ENCODE measurements at places on chromosomes 2 and 18.

- no peak for DNase-seq
Observed at GRCh38 chr18:70219688-70220087, 14.2 kb upstream of the RTTN start.

- no peak for DNase-seq
Observed at GRCh38 chr18:7872569-7872968, 305.5 kb downstream of the PTPRM start.

GRCh38 chr18:56756966-56757365, 105.8 kb downstream of the WDR7 start:
- no peak for DNase-seq

DNA sequence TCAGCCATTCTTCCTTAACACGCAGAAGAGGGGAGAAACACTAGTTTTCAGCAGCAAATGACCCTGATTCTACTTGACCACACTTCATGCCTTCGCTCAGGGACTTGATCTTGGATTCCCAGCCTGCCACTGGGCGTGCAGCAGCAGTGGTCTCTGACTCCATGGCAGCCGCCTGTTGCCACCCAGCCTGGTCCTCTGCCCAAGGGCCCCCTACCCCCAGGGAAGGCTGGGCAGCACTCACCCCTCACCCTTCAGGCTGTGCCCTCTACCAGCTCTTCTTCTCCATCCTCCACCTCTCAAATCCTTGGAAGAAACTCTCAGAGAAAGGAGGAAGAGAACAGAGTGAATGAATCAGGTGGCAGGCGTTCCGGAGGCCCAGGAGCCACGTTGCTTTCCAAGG, 32.1 kb upstream of the RPL31 start:
- no peak for DNase-seq

DNA sequence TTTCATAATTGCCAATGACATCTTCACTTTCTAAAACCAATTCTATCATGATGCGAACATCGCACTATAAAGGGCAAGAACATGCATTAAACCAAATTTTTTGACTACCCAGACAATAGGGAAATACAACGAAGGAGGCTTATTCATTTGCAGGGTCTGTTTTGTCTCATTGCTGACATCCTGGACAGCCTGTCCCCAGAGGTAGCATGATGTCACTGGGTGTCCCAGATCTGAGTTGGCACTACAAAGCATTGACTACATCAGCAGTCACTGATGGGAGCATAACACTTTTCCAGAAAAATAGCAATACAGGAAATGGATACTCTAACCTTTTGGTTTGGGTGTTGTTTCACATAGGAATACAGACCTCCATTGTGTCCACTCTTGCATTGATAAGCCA, 180.3 kb downstream of the TMEM182 start:
- DNase-seq = no peak

DNA sequence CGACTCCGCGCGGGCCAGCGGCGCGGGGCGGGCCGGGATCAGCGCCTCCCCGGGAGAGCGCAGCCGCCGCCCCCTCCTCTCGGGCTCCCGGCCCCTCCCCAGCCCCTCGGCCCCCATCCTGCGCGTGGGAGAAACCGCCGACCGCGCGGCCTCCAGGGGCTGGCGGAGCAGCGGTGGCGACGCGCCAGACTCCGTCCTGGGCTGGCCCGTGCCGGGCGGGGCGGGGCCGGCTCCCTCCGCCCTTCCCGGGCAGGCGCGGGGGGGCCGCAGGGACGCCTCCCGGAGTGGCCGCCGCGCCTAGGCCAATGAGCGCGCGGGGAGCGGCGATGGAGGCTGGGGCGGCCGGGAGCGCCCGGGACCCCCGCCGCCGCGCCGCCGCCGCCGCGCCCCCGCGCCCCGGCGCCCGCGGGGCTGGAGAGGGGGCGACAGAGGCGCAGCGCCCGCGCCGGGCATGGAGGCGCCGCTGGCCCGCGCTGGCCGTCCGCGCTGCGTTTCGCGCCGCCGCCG, 49.1 kb downstream of the KCNIP3 start:
- DNase-seq = no peak

DNA sequence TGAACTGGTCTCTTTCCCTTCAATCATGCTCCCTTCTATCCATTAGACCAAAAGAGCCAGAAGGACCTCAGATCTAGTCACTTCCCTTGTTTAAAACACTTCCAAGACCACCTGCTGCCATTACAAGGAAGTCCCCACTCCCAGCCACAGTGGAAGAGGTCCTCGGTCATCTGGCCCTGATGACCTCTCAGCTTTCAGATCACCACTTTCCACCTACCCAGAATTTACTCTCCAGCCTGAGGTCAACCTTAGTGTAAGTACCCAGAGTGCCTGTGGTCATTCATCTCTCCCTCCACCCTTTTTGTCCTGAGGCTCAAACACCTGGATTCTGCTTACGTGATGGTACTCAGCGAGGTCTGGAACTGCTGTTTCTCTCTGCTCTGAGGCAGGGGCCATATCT, 67.1 kb downstream of the MARCO start:
- no peak for DNase-seq

DNA sequence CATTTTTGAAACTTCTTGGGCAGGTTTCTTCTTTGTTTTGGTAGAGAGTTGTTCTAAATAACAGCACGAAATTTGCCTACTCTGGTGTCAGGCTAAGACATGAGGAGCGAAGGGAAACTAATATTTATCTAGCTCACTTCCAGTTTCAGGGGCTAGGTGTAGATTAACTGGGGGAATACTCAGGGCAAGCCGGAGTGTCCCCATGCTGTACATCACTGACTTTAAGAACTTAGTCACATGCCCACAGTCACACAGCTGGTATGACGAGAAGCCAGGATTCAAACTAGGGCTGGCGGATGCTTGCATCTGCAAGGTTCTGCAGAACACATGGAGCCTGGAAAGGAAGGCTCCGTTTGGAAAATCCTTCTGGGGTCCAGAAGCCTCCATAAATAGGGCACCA, 133.3 kb downstream of the ALPK2 start:
- DNase-seq = no peak

GRCh38 chr2:201116115-201116958, at the start of gene CFLAR:
TSS of gene CFLAR (plus strand) at chr2:201116164. CDS start at chr2:201129866, 13,702 bp downstream.
- peak; percentile 66 for DNase-seq

GRCh38 chr18:10379522-10379921, 74.9 kb upstream of the APCDD1 start:
- DNase-seq = no peak

DNA sequence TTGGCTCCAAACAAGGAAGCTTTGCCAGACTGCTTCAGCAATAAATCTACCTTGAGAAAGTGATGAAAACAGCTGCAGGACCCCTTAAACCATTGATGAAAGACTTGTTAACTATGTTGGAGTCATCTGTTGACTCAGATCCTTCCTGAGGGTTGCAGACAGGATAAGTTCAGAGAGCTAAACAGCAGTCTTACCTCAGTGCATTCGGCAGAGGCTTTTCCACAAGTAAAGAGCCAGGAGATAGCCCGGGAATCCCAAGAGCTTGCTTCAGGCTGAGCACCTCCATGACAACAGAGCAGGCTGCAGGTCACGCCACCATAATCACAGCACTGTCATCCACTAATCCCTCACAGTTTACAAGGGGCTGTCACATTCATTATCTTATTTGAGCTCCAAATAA, 23.7 kb downstream of the KIAA2012 start:
- DNase-seq = no peak

DNA sequence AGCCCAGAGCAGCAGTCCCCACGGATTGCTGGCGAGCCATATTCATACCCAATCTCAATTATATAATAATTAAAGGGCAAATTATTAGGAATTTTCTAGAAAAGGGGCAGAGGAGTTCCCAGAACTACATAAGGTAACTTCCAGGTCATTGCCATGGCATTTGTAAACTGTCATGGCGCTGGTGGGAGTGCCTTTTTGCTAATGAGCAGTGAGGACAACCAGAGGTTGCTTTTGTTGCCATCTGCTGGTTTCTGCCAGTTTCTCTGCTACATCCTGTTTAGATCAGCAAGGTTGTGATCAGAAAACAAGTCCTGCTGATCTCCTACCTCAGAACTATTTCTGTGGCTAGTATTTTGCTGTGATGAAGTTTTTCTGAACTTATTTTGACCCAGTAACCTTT, 159.8 kb upstream of the PIEZO2 start:
- no peak for DNase-seq

GRCh38 chr2:19503915-19504314, 145.5 kb upstream of the OSR1 start:
- no peak for DNase-seq

- DNase-seq = no peak
Observed at GRCh38 chr2:40395169-40396073, 56.5 kb downstream of the SLC8A1 start.

DNA sequence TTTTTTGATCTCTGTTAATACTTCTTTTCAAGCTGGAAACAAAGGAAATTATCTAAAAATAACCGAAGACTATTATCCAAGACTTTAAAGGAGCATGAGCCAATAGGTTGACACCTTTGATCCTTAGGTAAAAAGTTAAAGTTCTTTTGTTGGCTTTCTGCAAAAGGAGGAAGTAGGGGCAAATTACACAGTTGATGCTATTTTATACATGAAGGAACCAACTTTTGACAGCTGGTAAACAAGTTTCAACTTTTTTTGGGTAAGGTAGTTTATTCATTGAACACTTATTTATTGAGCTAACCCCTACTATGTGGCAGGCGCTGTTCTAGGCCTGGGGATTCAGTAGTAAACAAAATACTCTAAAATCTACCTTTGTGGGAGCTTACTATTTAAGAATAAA, 66.6 kb upstream of the ZEB2 start:
- DNase-seq = no peak

- DNase-seq = no peak
Observed at GRCh38 chr2:145412155-145412554, 892.2 kb upstream of the ZEB2 start.

DNA sequence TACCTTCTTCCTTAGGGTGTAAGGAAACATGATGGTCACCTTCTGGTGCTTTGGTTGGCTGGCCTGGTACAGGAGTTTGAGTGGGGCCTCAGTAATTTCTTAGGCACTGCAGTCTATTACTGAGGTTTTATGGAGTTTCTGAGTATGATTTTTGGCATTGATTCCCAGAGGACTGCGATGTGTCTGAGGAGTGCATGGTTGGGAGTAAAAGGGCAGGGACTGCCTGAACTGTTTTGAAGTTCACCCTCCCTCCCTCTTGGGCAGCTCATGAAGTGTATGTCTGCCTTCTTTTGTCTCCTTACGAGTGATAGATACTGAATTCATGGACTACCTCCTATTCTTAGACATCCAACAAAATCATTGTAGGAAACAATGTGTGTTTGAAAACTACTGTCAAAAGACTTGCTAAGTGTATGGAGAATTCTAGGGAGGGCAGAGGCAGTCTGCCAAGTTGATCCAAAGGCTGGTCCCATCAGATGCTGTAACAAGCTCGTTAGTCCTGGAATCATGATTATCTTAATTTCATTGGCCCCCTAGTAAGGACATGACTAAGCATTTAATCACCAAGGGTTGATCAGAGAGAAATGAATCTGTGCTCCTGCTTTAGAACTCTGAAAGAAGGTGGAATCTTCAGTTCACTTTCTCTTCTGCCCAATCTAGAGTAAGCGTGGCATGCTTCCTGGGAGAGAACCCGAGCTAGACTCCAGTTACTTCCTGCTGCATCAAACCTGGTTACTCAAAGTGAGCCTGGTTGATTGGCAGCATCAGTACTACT, 26.5 kb downstream of the LYPD6B start:
- no peak for DNase-seq

DNA sequence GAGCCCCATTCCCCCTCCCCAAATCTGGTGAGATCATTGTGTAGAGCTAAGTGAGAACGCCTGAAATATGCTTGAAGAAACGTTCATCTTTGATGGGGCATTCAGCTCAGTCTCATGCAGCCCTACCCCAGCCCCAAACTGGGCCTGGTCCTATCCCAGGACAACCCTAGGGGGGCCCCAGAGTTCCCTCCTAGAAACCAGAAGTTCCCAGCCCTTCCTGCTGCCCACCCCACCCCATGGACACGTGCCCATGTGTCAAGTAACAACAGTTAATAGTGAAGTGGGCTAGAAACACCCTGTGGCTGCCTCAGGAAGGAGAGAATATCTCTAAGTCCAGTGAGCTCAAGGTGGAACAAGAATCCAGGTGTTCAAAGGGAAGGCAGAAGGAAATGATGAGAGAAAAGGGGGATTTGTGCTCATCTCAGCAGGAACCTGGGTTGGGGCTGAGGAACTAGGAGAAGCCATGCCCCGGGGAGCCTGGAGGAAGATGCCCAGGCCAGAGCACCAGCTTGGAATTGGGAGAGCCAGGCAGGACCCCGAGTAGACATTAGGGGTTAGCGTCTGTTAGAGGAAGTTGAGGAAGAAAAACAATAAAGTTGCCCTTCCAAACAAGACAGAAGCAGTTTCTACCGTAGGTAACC, 20.1 kb upstream of the SLC20A1 start:
- DNase-seq = no peak

GRCh38 chr2:116238511-116238910, 1576.0 kb upstream of the DDX18 start:
- DNase-seq = no peak

DNA sequence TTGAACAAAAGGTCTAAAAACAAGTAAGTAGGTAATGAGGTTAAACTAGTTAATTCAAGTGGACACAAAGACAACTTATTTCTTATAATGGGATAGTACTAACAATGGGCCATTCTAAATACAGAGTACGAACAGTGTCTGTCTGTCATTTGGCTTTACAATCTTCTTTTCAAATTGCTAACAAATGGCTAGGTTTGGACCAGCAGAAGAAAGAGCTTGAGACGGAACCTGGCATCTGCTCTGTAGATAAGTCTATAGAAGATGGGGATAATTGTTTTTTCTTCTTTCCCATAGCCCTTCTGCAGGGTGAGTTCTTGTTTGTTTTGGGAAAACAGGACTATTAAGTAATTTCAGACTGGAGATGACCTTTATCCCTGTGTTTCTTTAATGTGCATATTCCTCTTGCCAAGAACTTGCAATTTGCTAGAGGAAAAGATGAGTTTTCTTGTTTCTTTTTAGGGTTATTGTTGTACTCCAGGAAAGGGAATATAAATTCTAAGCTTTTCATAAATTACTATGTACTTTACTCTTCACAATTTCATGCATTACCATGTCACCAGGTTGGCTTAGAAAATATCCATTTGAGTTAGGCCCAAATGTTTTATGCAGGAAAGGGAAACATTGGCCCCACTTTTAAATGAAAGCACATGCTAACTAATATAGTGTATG, 500.5 kb upstream of the SYT4 start:
- no peak for DNase-seq

DNA sequence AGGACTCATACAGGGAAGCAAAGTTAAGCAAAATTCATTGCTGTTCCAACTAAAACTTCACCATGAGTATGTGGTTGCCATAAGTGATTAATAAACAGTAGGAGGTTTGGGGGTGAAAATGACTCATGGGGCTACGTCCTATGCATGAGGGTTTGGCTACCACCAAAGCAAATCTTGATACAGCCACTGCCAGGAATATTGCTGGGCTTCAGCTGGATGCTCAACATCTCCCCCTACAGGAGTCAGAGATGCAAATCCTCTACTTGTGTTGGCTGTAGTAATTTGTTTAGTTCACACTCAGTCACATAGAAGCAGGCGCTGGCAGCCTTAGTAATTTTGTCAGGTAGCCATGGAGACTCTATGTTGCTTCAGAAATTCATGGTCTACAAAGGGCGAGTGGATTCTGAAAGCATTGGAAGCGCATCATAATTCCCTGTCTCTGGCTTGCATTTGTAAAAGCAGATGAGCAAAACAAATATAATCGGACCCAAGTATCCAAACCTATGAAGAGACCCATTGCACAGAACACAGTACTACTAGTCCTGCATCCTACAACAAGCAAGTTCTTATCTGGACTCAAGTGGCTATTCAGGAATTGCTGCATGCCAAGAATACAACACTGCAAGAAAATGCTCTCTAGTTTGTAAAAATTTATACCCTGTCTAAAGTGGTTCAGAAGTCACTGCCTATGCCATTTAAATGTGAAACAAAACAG, 76.0 kb downstream of the CD28 start:
- DNase-seq = peak; percentile 50

GRCh38 chr2:132651115-132652045, 18.6 kb downstream of the LYPD1 start:
- DNase-seq = no peak

GRCh38 chr18:63534615-63535014, 7.6 kb upstream of the SERPINB12 start:
- no peak for DNase-seq

Measured in stimulated activated CD8-positive, alpha-beta memory T cell treated with anti-CD3 and anti-CD28 coated beads, Interleukin-4, amount 100 ng/mL, for 1 hour (primary cell).